ENCODE measurements at places on chromosomes 13 and 19.

DNA sequence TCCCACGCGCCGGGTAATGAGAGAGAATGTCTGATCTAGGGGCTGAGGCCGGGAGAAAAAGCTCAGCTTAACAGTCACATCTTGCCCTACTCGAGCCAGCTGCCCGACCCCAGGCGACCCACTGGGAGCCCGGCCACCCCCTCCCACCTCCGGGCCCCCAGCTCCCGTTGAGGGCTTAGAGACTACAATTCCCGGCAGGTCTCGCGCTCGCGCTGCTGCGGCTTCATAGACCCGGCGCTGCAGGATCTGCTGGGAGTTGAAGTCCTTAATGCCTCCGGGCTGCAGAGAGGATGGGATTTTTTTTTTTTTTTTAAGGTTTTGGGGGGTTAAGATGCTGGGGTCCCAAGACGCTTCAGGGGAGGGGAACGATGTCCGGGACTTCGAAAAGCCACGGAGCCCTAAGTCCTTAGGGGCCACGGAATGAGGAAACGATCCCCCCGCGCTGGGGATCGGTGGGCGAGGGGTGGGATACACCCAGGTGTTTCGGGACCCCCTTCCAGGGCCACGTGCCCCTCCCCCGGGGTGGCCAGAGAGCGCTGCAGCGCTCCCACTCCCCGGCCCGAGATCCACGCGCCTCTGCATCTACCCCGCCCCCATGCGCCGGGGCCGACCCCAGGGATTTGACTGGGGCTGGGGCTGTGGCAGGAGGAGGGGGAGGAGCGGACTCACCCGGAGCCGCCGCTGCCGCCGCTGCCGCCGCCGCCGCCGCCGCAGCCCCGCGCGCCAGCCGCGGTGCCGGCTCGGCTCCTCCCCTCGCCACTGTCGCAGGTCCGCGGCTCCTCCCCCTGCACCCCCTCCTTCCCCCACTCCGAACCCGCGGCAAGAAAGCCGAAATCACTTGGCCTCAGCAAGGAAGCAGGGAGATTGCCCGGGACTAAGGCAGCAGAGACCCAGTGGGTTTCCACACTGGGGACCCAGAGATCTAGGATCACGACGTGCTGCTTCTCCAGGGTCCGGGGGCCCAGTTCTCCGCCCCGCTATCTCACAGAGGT, at the start of gene SYT3:
SYT3 (minus strand) TSS at position 761 of the 992 bp plus-strand sequence. CDS start 2,470 bp downstream, outside the sequence.
- DNase-seq, result no peak

DNA sequence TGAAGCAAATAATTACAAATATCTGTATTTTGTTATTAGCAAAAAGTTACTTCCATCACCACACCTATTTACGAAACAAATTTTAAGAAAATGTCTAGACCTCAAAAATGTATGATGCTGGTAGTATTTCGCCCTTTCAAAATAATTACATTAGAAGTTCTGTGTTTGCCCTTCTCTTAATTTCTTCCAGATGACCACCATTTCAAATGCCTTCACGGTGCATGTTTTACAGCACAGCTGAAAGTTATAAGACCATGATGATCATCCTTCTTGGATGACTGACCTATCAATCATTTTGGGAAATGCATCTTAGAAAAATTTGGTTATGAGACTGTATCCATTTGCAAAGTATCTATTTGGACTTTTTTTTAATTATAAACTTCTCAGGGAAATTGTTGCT, 390.8 kb downstream of the SLITRK6 start:
- no peak for DNase-seq

DNA sequence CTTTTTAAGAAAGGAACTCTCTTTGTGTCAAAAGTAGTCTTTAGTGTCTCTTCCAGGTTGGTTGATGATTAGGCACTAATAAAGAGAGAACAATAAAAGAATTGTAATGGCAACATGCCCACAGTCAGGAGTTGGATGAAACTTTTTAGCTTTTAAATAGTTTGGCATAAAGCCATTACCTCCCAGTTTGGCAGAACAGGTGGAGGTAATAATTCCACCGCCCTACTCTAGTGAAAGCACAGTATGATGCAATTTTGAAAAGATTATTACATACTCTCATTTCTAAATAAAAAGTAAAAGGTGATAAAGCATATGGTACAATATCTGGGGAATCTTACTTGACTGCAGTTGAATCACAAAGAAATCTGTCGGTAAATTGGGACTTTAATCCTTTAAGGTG, 497.6 kb downstream of the SUCLA2 start:
- no peak for DNase-seq

DNA sequence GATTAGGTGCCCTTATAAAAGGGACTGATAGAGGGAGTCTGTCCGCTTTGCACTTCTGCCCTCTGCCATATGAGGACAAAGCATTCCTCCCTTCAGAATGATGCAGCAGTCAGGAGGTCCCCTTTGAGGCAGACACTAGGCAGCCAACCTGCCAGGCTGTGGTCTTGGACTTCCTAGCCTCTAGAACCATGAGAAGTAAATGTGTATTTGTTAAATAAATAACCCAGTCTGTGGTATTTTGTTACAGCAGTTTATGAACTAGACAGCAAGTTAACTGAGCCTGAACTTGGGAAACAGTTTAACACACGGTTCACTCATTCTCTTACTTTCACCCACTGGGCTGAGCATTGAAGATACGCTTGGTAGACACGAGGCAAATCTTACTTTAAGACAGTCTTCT, 313.2 kb downstream of the UQCRFS1 start:
- no peak for DNase-seq

DNA sequence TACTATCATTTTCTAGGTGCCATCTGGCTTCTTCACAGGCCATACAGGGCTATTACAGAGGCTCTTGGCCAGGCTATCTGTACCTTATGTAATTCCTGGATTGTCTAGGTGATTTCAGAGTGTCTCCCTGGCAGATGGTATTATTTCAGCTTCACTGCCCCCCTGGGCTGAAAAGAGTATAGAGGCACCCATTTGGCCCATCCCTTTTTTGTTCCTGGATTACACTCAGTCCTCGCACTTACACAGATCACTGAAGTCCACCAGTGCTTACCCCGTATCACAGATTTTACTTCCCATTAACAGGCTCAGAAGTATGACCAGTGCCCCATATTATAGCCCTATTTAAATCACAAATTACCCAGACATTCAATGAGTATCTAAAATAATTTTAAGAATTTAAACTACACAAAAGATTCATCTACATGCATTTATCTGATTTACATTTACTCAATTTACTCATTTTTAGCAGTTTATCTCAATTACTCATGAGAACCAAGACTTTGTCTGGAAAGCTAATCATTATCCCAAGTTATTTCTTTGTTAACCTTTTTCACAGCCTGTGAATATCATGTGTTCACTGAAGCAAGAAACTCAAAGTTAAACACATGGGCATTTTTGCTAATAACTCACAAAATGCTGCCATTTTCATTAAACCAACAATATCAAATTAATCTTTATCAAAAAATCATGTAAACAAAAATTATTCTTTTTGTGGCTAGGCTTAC, 121.0 kb downstream of the PCDH20 start:
- DNase-seq, result no peak

- DNase-seq, result no peak
Measured at GRCh38 chr19:8640402-8641004, 10.1 kb downstream of the NFILZ start.

DNA sequence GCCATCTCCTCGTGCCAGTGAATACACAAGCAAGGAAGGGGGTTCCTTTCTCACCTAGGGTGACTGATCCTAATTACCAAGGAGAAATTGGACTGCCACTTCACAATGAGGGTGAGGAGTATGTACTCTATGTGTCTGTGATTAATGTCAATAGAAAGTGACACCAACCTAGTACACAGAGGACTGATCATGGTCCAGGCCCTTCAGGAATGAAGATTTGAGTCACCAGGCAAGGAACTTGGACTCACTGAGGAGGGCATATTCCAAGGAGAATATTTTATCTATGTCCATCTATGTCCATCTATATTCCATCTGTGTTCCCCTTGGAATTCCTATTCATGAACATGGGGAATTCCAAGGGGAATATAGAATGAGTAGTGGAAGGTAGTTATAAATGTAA, 9.2 kb upstream of the ALOX5AP start:
- DNase-seq, result no peak

GRCh38 chr19:1266129-1266915, 2.8 kb upstream of the CIRBP start:
- peak; percentile 87 for DNase-seq

DNA sequence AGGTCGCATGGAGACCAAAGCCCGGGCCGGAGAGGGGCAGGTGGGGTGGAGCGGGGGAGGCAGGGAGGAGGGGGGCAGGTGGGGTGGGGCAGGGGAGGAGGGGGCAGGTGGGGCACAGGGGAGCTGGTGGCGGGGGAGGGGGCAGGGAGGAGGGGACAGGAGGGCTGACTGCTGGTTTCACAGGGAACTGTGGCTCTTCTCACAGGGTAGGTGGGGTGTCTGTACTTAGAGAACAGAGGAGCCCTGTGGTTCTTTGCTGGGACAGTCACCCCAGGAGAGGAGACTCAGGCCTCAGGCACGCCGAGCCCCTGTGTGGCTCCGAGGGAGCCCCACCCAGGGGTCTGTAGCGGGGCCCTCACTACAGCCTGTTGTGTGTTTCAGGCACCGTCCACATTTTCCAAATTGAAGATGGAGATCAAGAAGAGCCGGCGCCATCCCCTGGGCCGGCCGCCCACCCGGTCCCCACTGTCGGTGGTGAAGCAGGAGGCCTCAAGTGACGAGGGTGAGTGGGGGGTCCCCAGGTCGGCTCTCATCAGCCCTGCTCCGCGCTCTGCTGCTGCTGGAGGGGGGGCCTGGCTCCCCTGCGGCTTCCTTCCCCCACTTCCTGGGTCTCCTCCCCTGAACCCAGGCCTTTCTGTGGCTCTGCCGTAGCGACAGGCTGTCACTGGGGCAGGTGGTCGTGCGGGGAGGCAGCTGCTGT, 162.7 kb downstream of the KDM4B start:
- no peak for DNase-seq

All from NCI-H774 (cell line).